ENCODE measurements at places on chromosomes 7 and 10.

DNA sequence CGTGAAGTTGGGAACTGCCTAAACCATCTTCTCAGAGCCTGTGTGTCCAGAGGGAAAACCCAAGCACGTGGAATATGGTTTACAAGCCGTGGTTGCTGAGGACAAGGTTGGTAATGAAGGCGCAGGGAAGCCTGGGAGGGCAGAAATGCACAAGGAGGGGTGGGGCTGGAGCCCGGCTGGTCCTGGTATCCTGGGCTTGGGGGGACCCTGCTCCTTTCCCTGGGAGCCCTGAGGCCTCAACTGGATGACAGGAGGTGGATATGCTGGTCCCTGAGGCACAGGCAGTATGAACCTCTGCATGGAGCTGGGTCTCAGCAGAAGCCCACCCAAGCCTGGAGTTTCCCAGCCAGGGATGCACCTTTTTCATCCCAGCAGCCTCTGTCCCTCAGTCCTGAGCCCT is 80.3 kb upstream of the RET start:
- DNase-seq: no peak

DNA sequence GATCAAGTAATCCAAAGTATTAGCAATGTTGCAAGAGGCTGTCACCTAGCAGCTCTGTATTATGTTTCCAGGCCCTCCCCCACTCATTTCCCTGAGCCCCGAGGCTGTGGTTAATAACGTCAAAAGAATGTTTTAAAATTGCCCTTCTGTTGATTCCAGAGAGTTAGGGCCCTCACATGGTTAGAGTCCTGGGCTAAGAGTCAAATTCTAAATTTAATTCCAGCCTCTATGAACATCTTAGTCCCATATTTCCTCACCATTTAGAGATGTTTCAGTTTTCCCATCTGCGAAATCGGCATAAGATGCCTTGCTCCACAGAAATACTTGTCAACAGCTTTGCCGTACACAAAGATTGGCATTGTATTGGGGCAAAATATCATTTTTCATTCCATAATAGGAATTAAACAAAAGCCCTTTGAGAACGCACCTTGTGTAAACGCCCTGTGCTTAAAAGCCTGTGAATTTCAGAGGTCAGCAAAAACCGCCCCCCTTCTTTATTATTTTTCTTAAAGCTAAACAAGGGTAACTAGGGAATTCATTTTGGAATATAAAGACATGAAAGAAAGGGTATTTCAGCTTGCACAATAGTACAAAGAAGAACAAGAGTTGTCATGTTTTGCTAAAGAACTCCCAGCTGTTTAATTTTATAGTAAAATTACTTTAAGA is 135.8 kb downstream of the ARID5B start:
- DNase-seq: peak; percentile 55

DNA sequence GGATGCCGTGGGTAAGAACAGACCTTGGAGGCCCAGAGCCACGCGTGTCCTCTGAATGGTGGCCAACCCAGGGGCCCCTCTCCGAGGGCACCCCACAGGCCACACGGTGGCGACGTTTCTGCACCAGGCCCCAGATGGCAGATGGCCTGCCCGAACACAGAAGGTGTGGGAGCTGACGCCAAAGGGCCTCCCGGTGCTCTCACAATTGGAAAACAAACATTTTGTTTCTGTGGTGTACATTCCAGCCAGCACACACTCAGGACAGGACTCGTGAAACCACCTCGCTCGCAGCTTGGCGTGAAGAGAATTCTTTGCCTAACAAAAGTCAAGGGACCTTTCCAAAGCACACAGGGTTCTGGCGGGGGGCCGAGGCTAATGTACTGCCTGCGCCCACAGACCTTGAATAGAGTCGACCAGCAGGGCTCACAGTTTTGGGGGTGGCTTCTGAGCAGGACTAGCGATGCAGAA is 112.1 kb downstream of the FAM53B start:
- DNase-seq: no peak

GRCh38 chr10:66827353-66827752 is 98.5 kb upstream of the LRRTM3 start:
- DNase-seq: no peak

DNA sequence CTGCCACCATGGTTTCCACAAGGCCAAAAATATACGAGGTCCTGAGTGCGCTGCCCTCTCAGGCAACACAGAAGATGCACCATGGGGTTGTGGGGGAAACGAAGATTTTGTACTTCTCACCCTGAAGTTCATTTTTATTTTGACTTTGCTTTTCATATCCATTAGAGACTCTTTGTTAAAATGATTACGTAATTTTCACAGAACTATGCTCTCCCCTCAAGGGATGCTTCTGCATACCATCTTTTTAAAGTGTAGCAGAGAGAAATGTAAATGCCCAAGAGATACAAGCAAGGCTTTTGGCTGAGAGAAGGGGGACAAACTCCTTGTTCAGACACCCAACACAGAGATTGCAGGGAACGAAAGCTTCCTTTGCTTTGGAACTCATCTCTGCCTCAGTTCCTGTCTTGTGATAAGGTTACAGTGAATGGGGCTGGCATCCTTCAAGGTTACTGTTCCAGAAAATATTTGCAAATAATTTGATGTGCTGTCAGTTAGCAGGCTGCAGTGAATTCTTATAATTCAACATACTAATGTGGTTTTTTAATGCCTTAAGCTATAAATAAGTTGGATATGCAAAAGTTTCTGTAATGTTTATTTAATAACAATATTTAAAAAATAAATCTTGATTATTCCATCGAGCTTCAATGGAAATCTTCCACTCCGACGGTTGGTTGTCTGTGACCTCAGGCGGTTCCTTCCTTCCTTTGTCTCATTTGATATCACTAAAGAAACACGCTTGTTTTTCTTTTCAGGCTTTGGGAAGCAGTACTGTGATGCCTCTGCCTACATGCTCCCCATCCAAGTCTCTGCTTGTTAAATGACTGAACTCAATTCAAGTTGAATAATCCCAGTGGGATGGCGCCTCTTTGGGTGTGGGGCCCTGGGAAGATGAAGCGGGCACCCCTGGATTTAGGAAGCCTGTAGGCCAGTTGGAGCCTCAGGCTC is 209.3 kb upstream of the CTBP2 start:
- DNase-seq: no peak

DNA sequence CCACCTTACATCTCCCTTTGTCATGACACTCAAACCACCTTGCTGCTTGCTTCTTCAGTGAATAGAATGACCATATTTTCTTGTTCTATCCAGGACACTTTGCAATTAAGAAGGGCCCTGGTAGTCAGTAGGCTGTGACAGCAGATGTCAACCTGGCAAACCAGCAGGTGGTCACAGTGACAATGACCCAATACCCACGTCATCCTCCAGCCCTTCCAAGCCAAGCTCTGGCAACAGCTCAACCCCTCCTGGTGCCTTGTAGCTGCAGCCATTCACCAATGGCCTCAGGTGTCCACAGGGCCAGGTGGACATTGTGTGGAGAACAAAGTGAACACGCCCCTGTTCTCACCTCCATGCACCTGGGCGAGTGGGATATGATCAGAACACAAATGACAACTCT is 87.6 kb upstream of the MACROH2A2 start:
- no peak for DNase-seq

GRCh38 chr10:97016728-97017473 is 168.9 kb downstream of the SLIT1 start:
- no peak for DNase-seq

DNA sequence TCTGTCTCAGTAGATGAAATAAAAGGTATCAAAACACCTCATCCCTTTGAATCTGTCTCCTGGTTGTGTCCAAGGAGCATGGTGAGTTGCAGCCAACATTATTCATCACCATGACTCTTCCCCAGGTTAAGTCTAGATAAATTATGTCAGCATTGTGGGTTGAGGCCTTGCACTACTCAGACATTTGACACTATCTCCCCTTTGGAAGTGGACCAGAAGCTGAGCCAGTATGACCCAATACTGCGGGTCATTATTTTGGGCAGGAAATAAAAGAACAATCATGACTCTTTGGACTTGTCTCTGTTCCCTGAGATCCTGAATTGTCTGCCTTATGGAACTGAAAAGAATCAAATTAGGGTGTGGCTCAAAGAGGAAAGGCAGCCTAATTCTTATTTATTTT is 168.2 kb upstream of the FAM171A1 start:
- no peak for DNase-seq

DNA sequence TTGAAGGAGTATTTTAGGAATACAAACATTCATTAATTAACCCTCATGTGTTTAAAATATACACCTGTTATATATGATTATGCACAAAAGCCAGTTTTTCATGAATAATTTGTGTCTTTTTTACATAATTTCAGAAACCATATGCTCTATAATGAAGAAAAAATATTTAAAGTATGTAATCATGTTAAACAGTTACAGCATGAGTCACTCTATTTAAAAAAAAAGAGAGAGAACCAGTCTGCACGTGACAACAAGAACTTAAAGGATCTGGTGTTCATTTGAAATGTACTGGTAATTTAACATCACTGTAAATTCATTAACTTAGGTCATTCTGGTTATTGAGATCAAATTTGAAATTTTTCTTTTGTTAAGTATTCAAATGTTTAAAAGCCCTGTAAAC is 228.5 kb downstream of the CACNB2 start:
- DNase-seq: no peak

DNA sequence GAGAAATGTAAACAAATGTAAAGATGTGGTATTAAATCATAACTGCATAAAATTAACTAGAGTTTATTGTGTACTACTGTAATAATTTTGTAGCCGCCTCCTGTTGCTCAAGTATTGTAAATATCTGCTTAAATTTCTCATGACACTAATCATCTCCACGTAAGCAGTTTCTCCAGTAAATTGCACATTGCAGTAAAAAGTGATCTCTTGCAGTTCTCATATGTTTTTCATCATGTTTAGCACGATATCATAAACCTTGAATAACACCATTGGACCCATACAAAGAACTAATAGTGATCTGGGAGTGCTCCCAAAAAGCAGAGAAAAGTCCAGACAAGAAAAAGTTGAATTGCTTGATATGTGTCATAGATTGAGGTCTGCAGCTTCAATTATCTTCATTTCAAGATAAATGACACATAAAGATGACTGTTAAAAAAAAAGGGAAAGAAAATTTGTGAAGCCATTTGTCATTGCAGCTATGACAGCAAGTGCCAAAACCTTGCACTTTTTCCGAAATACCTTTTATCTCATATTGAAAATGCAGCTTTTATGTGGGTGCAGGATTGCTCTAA is 15.3 kb downstream of the LIPA start:
- no peak for DNase-seq

GRCh38 chr10:97466755-97467154 is 20.8 kb downstream of the ZDHHC16 start:
- no peak for DNase-seq

DNA sequence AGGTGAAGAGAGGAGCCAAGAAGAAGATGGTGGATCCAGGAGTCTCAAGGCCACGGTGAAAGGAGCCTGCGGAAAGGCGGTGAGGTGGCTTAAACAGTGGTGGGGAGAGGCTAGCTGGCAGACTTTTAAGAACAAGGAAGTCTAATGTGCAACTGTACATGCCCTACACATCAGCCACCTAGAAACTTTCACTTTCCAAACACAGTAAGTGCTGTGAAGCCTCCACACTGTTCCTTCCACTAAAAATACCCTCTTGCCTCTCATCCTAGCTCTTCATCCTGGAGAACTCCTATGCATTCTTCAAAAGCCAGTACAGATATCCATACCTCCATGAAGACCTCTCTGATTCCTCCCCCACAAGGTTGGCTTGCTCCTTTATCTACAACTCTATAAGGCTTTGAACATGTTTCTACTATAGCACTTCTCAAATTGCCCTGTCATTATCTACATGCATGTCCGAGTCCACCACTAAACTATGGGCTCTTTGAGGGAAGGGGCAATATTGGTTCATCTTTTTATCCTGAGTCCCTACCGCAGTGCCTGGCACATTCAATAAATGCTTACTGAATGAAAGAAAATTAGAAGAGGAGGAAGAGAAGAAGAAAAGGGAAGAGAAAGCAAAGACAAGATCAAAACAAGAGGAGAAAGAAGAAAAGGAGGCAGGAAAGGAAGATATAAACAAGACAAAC is 54.2 kb downstream of the DNAJC12 start:
- DNase-seq: no peak

GRCh38 chr10:120076996-120077706 is 184.6 kb downstream of the SEC23IP start:
- peak; percentile 52 for DNase-seq

DNA sequence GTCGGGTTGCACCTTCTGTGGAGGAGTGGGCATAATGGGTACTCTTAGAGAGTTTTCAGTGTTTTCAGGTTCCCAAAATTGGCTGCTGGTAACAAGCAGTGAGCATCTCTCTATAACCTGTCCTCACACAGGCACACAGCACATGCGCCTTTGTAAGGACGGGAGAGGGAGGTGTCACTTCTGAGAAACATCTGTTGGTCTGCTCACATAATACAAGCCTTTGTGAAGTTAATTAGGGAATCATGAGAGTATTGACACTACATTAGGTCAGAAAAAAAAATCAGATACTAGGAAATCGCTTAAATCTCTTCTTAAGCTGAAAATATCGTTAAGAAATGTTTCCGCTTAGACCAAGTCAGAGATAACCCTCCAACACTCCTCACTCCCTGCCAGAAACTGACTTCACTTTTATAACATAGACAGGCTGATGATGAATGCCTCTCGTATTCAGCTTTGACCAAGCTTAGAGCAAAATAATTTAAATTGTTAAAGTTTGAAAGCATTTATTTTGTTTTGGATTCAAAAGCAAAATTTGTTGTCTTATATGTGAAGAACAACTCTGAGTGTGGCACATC is 769.7 kb downstream of the TNS3 start:
- no peak for DNase-seq

DNA sequence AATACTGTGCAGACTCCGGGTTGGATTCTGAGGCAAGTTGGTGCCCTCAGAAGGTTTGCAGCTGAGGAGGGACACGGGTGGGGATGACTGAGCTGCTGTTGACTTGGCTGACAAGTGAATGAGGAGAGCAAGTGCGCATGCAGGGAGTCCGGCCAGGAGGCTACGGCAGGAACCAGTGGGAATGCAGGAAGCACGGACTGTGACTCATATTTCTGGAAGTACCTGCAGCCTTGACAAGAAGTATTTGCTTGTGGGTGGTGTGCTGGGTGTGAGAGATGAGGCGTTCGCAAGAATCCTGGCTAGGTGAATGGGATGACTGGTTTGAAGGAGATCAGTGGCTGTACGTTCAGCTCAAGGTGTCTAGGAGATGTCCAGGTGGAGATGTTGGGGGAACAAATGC is 30.8 kb upstream of the FXYD4 start:
- no peak for DNase-seq

GRCh38 chr10:60446851-60447250 is 57.2 kb upstream of the ANK3 start:
- no peak for DNase-seq

- DNase-seq: peak; percentile 33
Measured at GRCh38 chr7:82595176-82595575, 151.6 kb upstream of the CACNA2D1 start.
